ENCODE measurements at places on chromosomes 3 and 15.

- no peak for DNase-seq
Observed at GRCh38 chr3:59374818-59375211, 325.0 kb upstream of the CFAP20DC start.

DNA sequence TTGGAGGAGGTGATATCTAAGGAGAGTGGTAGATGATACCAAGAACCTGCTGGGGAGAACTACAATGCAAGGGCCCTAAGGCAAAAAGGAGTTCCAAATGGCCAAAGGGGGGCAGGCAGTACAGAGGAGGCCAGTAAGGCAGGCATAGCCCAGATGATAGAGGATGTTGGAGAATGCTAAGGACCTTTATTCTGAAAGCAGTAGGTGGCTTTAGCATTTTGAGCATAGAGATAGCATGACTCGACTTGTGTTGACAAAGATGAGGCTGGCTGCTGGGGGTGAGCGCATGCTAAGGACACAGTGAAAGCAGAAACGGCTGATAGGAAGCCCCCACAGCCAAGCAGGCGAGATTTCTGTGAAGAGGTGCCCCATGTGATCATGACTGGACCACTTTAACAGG, 419.3 kb downstream of the ERC2 start:
- DNase-seq = no peak

DNA sequence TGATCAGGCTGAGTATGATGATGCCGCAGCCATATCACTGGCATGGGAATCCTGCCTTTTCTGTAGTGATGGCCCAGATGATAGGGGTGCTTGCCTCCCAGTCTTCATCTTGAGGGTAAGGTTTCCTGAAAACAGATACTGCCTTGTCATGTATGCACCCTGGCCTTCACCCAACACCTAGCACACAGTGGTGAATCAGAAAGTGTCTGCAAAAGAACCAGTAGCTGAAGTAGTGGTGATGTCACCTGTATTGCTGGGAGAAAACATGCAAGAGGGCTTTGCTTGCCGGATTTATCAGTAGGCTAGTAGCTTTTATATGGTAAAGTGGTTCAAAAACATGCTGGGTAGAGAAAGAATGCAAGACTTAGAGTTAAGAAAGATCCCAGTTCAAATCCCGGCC, 419.8 kb upstream of the WNT5A start:
- DNase-seq = no peak

DNA sequence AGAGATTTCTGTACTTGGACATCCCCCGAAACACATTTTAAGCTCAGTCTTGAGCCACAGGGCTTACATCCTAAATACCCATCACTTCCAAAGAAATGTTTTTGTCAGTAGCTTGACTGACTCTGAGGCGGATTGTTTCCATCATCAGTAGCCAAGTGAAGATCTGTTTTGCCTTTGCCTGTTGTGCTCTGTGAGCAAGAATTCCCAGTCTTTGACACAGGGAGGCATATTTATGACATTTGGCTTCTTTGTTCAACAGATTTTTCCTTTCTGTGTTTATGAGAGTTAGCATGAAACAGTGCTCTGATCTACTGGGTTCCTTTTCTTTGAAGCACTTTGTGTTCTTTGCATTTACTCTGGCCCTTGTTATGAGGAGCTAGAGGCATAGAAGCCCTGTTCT, 132.1 kb upstream of the CDIN1 start:
- no peak for DNase-seq

GRCh38 chr3:16061491-16061890, 113.0 kb upstream of the GALNT15 start:
- no peak for DNase-seq

GRCh38 chr15:100529556-100529955, 806 bp upstream of the CERS3 start:
- DNase-seq = no peak

- DNase-seq = no peak
Observed at GRCh38 chr3:185207931-185208746, 45.7 kb downstream of the EHHADH start.

GRCh38 chr15:55902981-55903380, 90.4 kb downstream of the NEDD4 start:
- no peak for DNase-seq

- no peak for DNase-seq
Observed at GRCh38 chr3:194602669-194603171, 30.5 kb downstream of the TMEM44 start.

DNA sequence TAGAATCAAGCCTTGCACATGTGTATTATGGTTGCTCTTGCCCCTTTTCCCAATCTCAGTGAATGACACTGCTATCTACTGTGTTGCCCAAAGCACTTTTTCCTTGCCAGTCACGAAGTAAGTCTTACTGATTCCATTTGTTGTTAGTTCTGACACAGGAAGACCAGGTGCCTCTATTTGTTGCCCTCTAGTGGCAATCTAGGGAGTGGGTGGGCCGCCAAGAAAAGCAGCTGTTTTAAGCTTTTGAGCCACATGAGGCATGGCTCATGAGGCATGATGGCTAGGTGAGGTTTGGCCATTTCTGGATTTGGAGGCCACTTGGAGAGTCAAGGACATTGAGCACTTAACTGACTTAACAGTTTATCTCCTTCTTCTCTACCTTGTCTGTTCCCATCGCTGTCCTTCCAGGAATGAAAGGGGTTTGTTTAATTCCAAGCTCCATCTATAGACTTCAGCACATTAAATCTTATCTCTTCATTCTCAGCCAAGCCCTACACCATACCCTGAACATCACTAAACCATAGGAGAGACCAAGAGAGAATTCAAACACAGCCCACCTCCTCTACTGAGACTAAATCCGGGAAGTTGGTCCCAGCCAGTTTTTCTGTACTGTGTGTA, 103.1 kb downstream of the HCN4 start:
- DNase-seq = peak; percentile 15

GRCh38 chr3:150544041-150544440, 2.3 kb downstream of the SERP1 start:
- no peak for DNase-seq

All from stimulated activated CD8-positive, alpha-beta memory T cell treated with anti-CD3 and anti-CD28 coated beads, Interleukin-2, amount 100 ng/mL, for 1 hour (primary cell).